ENCODE measurements at places on chromosomes 12 and 14. TPM values are rescaled to one million over a fixed set of nuclear protein-coding genes. Genes with fewer than 3 reads are reported as not detected.

DNA sequence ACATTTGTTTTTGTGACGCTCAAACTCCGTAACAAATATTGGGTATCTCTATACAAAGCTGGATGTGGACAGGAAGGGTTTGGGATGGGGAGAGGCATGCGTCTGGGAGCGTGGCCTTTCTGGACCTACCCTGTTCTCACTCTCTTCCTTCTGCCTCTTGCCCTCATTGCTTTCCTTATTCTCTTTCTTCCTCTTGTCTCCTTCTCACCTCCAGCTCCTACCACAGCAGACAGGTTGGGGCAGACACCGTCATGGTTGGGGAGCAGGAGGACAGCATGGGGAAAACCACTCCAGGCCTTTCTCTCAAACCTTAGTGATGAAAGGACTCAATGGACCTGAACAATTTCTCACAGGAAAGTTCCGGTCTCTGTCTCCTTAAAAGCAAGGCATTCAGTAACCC lies 465.3 kb downstream of the RAD51B start:
- no peak overlapping the region for H3K27ac ChIP-seq
- H3K4me3 ChIP-seq: no peak overlapping the region
- no peaks in the 10 kb centered on the region for H3K27me3 ChIP-seq

DNA sequence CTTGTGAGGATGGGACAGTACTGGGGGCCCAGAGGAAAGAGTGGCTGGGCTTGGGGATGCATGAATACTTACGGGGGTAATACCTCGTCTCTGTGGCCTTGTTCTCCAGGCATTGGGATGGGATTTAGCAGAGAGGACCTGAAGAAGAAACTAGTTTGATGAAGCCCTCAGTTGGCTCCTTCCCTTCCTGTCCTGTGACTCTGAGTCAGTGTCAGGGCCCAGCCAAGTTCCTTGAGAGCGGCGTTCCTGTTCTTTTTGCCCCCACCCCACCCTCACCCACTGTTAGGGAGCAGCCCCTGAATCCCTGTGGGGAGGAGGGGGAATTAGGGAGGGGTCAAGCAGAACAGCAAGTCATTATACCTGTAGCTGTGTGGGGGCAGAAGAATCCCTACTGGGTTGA lies 5.2 kb upstream of the LRP1-AS start:
- H3K4me1 ChIP-seq: peaks cover 69% of the 10 kb centered on the region
- H3K27ac ChIP-seq: peak overlapping the region; percentile 90
- DNase-seq: no peak
- no peaks in the 10 kb centered on the region for H3K27me3 ChIP-seq
- peaks cover 50% of the 10 kb centered on the region for H3K36me3 ChIP-seq

DNA sequence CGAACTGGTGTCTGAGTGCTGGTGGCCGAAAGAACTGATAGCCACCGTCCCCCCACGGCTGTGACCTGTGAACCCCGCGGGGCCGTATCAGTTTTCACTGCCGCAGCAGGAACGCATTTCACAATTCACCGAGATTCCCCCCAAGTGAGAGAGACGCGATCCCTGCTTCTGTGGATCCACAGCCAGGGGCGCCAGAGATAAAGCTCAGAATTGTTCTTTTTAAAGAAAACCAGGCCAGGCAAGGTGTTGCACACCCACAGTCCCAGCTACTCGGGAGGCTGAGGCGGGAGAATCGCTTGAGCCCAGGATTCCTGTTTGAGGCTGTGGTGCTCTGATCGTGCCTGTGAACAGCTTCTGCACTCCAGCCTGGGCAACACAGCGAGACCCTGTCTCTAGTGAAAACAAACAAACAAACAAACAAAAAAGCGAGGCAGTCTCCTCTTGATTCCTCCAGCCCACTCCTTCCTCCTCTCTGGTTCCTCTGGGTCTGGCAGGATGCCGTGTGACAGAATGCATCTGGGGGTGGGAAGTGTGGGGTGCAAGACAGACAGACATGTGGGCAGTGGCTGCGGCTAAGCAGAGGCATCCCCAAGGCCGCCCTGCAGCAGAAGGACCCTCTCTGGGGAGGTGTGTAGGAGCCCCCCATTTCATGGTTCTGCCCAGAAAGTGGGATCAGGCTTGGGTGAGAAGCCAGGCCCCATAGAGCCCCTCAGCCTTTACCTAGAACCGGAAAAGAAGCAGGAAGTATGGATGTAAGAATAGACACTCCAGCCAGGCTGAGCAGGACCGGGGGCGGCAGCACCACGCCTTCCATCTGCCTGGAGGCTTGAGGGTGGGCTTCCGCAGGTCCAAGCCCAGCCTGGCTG lies 39.2 kb upstream of the PPP1R13B start:
- no peak overlapping the region for H3K4me3 ChIP-seq
- H3K27ac ChIP-seq: no peak overlapping the region
- no peaks in the 10 kb centered on the region for H3K36me3 ChIP-seq
- H3K4me1 ChIP-seq: peaks cover 10% of the 10 kb centered on the region
- DNase-seq: no peak

Gene CRIP1
- total RNA-seq: 34.1 TPM

DNA sequence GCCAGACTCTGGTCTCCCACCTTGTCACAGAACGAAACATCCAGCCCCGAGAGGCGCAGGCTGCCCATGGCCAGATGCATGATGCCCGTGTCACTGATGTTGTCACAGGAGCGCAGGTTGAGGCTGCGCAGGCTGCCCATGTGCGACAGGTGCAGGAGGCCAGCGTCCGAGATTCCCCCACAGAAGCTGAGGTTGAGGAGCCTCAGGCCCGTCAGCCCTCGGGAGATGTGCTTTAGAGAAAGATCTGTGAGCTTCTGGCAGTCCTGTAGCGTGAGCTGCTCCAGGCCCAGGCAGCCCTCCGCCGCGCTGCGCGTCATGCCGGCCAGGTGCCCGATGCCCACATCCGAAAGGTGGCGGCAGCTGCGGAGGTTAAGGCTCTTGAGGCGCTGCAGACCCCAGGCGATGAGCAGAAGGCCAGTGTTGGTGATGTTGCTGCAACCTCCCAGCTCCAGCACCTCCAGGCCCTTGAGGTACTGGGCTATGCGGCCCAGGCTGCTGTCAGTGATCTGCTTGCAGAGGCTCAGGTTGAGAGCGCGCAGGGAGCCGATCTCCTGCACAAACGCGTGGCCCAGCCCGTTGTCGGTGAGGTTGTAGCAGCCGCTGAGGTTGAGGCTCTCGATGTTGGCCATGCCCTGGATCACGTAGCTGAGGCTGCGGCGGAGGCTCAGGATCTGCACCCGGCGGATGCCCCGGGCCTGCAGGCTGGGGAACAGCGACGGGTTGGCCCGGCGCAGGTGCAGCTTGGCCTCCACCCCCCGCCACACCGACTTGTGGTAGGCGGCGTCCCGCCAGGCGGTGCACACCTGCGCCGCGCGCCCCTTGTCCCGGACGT lies 991 bp downstream of the FBXL14 start:
- H3K27ac ChIP-seq: peak overlapping the region; percentile 91
- H3K27me3 ChIP-seq: no peaks in the 10 kb centered on the region
- DNase-seq: no peak
- peaks cover 66% of the 10 kb centered on the region for H3K4me1 ChIP-seq
- no peaks in the 10 kb centered on the region for H3K36me3 ChIP-seq

Gene TAS2R42
- not detected for total RNA-seq

GRCh38 chr14:103356024-103356682 lies 22.1 kb downstream of the EIF5 start:
- no peak overlapping the region for H3K27ac ChIP-seq
- no peaks in the 10 kb centered on the region for H3K36me3 ChIP-seq
- H3K27me3 ChIP-seq: peaks cover 10% of the 10 kb centered on the region
- H3K4me3 ChIP-seq: no peak overlapping the region

Gene RPGRIP1
- not detected for total RNA-seq

- no peak overlapping the region for H3K4me3 ChIP-seq
- no peak overlapping the region for H3K27ac ChIP-seq
- no peaks in the 10 kb centered on the region for H3K36me3 ChIP-seq
- H3K4me1 ChIP-seq: no peaks in the 10 kb centered on the region
- peaks cover 34% of the 10 kb centered on the region for H3K27me3 ChIP-seq
- no peak for DNase-seq
These were observed 36.3 kb upstream of the PPM1A start for GRCh38 chr14:60212503-60213371.

Gene KCNJ8
- total RNA-seq: 0.24 TPM

- no peak overlapping the region for H3K27ac ChIP-seq
- H3K4me3 ChIP-seq: no peak overlapping the region
- H3K4me1 ChIP-seq: no peaks in the 10 kb centered on the region
- H3K27me3 ChIP-seq: no peaks in the 10 kb centered on the region
- no peak for DNase-seq
These were observed 465.5 kb downstream of the PDZRN4 start for GRCh38 chr12:41653386-41654326.

GRCh38 chr14:75022655-75023054 lies 19.9 kb downstream of the EIF2B2 start:
- no peak overlapping the region for H3K27ac ChIP-seq
- H3K27me3 ChIP-seq: no peaks in the 10 kb centered on the region
- DNase-seq: no peak
- no peaks in the 10 kb centered on the region for H3K4me1 ChIP-seq
- H3K4me3 ChIP-seq: no peak overlapping the region

GRCh38 chr14:25014440-25014839 lies 35.5 kb downstream of the STXBP6 start:
- peaks cover 13% of the 10 kb centered on the region for H3K4me1 ChIP-seq
- H3K27me3 ChIP-seq: peaks cover 2% of the 10 kb centered on the region
- no peaks in the 10 kb centered on the region for H3K36me3 ChIP-seq
- no peak overlapping the region for H3K4me3 ChIP-seq
- no peak for DNase-seq

Gene CDCA4
- total RNA-seq: 17.4 TPM

- DNase-seq: no peak
- no peaks in the 10 kb centered on the region for H3K27me3 ChIP-seq
- no peak overlapping the region for H3K27ac ChIP-seq
- peaks cover 3% of the 10 kb centered on the region for H3K36me3 ChIP-seq
- peaks cover 24% of the 10 kb centered on the region for H3K4me1 ChIP-seq
These were observed 37.7 kb downstream of the DIP2B start for GRCh38 chr12:50542448-50542847.

Gene GLI1
- total RNA-seq: 7.7 TPM

Gene OVCH1
- total RNA-seq: 0.52 TPM

GRCh38 chr12:92335831-92336230 lies 190.2 kb upstream of the BTG1 start:
- no peaks in the 10 kb centered on the region for H3K27me3 ChIP-seq
- no peak for DNase-seq
- peaks cover 11% of the 10 kb centered on the region for H3K4me1 ChIP-seq
- no peak overlapping the region for H3K4me3 ChIP-seq
- H3K36me3 ChIP-seq: no peaks in the 10 kb centered on the region
- H3K27ac ChIP-seq: no peak overlapping the region

GRCh38 chr12:5546616-5547015 lies 114.7 kb downstream of the NTF3 start:
- no peak overlapping the region for H3K4me3 ChIP-seq
- H3K4me1 ChIP-seq: no peaks in the 10 kb centered on the region
- no peaks in the 10 kb centered on the region for H3K36me3 ChIP-seq
- peaks cover 13% of the 10 kb centered on the region for H3K27me3 ChIP-seq

Gene ARID4A
- 19.1 TPM for total RNA-seq

DNA sequence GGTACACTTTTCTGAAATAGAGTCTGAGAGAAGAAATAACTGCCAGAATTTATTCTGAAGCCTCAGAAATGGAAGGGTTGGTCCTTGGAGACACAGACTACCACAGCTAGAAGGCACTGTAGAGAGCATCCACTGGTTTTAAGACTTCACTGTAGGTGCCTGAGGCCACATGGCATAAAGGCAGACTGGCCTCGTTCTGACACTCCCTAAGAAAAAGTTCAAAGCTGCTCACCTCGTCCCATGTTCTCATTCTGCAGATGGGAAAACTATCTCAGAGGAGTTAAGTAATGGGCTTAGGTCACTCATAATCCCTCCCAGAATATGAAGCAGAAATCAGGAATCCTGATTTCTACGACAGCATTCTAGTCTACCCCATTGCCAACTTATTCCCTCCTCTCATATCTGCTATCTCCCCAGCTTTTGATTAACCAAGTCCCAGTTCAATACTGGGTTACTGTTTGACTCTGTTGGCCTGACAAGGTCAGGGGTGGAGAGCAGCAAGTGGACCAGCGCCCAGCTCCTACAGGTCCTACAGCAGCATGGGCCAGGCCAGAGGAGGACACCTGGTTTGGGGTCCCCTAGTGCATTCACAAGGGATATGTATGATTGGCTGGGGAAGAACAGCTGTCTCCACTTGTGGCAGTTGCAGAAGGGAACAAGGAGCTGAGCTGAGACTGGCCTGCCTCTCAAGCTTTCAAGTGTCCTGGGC lies 3.7 kb downstream of the ITGA5 start:
- no peak for DNase-seq
- no peaks in the 10 kb centered on the region for H3K27me3 ChIP-seq
- peak overlapping the region; percentile 8 for H3K27ac ChIP-seq
- H3K4me1 ChIP-seq: peaks cover 59% of the 10 kb centered on the region
- H3K4me3 ChIP-seq: no peak overlapping the region

Gene OR6S1
- not detected for total RNA-seq

GRCh38 chr14:86491743-86492142 lies 961.8 kb downstream of the FLRT2 start:
- no peak overlapping the region for H3K27ac ChIP-seq
- no peaks in the 10 kb centered on the region for H3K36me3 ChIP-seq
- no peaks in the 10 kb centered on the region for H3K27me3 ChIP-seq
- no peak for DNase-seq
- no peak overlapping the region for H3K4me3 ChIP-seq
- H3K4me1 ChIP-seq: no peaks in the 10 kb centered on the region

- H3K4me1 ChIP-seq: peaks cover 5% of the 10 kb centered on the region
- no peak for DNase-seq
- H3K27ac ChIP-seq: no peak overlapping the region
- no peak overlapping the region for H3K4me3 ChIP-seq
- no peaks in the 10 kb centered on the region for H3K27me3 ChIP-seq
- no peaks in the 10 kb centered on the region for H3K36me3 ChIP-seq
These were observed 2.1 kb downstream of the PLD4 start for GRCh38 chr14:104926619-104927431.
